ENCODE measurements at places on chromosomes 11 and 22.

DNA sequence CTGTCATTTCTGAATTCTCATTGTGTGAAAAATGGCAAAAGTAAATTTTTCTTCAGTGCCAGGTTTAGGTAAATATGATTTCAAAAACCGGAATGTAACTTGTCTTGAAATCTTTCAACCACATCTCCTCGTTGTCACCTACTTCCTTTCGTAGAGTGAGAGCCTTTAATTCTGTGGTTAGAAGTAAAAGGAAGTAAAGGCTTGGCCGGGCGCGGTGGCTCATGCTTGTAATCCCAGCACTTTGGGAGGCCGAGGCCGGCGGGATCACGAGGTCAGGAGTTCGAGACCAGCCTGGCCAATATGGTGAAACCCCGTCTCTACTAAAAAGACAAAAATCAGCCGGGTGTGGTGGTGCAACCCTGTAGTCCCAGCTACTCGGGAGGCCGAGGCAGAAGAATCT, 29.8 kb downstream of the SGSM3 start:
- H3K4me1 ChIP-seq: peaks cover 14% of the 10 kb centered on the region
- H3K27ac ChIP-seq: no peak overlapping the region
- no peaks in the 10 kb centered on the region for H3K27me3 ChIP-seq
- DNase-seq: no peak

GRCh38 chr11:108858622-108859021, 193.8 kb downstream of the DDX10 start:
- peaks cover 6% of the 10 kb centered on the region for H3K4me1 ChIP-seq
- no peak overlapping the region for H3K27ac ChIP-seq
- no peak overlapping the region for H3K4me3 ChIP-seq
- no peaks in the 10 kb centered on the region for H3K27me3 ChIP-seq

GRCh38 chr11:77589181-77589520, 602 bp upstream of the AQP11 start:
- peak overlapping the region; percentile 94 for H3K27ac ChIP-seq
- peaks cover 3% of the 10 kb centered on the region for H3K36me3 ChIP-seq
- H3K27me3 ChIP-seq: no peaks in the 10 kb centered on the region
- no peak for DNase-seq

DNA sequence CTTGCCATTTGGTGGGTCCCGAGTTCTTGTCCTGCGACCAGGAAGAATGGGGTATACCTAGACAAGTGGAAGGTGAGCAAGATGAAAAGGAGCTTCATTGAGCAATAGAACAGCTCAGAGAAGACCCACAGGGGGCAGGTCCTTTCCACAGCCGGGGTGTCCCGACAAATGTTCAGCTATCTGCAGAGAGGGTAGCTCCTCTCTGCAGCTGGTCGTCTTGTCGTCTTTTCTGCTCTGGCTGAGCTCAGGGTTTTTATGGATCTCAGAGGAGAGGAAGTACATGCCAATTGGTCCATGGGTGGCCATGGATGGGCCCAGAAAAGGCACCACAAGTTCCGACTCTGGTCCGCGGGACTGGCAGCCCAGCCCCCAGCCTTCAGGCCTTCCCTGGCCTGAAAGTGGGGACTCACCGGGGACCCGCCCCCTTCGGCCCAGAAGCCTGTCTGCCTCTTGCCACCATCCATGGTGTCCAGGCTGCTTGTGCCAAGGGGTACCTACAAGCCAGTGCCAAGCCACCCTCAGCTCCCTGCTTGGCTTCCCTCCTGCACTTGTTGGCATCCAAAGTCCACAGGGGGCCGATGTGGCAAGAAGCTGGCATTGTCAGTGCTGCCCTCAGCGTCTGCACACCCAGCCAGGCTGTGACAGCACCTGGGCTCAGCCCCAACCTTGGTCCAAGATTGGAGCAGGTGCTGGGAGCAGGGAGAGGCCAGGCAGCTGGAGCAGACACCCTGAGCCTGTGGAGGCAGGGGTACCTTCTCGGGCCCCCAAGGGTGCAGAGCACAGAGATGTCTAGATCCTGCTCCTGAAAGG, 438.9 kb downstream of the TBC1D22A start:
- no peak for DNase-seq
- peaks cover 2% of the 10 kb centered on the region for H3K36me3 ChIP-seq
- no peaks in the 10 kb centered on the region for H3K27me3 ChIP-seq
- no peak overlapping the region for H3K4me3 ChIP-seq
- no peak overlapping the region for H3K27ac ChIP-seq
- H3K4me1 ChIP-seq: no peaks in the 10 kb centered on the region

- no peak overlapping the region for H3K27ac ChIP-seq
- no peaks in the 10 kb centered on the region for H3K27me3 ChIP-seq
- no peak overlapping the region for H3K4me3 ChIP-seq
- H3K4me1 ChIP-seq: peaks cover 7% of the 10 kb centered on the region
- DNase-seq: no peak
Measured at GRCh38 chr11:101862391-101863233, 52.2 kb upstream of the CEP126 start.
